ENCODE measurements at places on chromosomes 7 and 10. TPM values are rescaled to one million over a fixed set of nuclear protein-coding genes. Genes with fewer than 3 reads are reported as not detected.

DPYSL4 gene
- not detected for total RNA-seq

- DNase-seq, result no peak
These were observed 174.8 kb downstream of the DKK1 start for GRCh38 chr10:52488606-52489485.

GRCh38 chr10:52779541-52780390 is 7.2 kb upstream of the MBL2 start:
- DNase-seq, result peak; percentile 76

CFAP43 gene
- 4.0 TPM for total RNA-seq

FKBP6 gene
- not detected for total RNA-seq

DNA sequence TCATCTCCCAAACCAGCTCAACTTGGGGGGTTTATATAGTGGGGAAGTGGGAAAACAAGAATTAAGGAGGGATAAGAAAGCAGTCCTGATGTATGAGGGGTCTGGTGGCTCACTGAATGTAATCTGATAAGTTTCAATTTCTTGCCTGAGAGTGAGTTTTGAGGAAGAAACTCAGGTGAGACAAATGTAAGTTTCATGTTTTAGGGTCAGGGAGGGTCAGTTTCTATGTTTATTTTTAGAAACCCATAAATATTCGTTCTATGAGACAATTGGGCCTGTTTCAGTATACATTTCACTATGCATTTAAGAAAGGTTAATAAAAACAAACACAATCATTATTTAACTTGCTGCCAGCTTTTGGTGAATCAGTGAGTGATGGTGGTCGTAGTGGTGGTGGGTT is 128.0 kb upstream of the MBL2 start:
- DNase-seq, result no peak

GRCh38 chr10:35007858-35008301 is 82.3 kb downstream of the CUL2 start:
- no peak for DNase-seq

KCP gene
- total RNA-seq, result not detected

MRM2 gene
- total RNA-seq, result 8.8 TPM

DNA sequence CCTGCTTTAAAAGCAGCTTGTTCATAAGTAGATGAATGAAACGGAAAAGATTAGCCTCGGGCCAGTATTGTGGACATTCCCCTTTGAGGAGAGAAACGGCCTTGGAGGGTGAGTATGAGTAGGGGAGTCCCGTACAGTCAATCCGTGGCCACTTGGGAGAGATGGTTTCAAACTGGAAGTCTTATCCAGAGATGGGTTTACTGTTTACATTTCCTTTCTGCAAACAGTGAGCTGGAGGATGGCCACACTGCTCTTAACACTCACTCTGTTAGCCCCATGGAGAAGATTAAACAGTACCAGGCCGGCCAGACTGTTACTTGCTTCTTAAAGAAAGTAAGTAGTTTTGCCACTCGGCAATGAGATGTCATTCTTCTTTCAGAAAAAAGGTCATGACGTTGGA is 20.3 kb downstream of the CALHM2 start:
- DNase-seq, result no peak

DNA sequence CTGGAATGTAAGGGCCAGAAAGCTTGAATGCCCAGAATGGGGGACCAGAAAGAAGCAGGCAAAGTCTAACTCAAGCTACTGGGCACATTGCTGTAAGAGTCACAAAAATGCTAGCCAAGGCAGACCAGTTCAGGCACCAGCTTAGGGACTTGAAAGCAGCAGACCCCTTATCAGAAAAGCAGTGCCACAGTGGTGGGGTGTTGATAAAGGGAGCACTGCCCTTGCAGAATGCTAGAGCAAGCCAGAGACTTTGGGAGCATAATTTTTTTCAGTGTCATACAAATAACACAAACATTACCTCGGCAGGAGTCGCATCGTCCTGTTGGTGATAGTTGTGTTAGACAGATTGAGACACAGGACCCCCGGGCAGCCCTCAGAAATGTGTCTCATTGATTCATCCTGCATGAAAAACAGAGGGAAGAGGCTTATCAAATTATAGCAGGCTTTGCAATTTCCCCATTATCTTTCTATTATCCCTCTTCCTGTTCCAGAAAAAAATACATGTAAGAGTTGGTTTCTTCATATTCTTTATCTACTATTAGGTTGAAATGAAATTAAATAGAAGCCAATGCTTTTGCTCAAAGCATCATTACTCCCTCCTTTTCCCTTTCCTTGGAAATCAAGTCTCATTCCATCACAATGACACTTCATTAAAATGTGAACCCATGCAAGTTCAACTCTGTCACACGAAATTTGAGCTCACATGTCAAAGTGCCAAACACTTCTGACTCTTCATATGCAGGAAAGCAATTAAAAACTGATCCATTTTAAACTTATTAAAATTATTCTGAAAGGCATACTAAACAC is 13.4 kb downstream of the LRRC17 start:
- no peak for DNase-seq

DNA sequence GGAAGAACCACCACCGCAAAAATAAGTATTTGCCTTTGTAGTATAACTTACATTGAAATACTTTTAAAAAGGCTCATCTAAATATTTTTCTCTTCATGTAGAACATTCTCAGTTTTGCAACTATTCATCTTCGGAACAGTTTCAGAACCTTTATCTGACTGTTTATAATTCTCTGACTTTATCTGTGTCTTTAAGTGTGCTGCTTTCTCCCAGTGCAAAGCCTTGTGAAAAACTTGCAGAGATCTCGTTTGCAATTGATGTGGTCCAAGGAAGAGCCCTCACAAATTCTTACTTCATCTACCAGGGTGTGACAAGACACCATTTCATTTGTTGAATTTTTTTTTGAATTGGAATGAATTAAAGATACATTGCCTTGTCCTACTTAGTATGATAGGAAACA is 186.4 kb downstream of the DKK1 start:
- no peak for DNase-seq

ZNF248 gene
- total RNA-seq, result 10.6 TPM

GRCh38 chr7:130208516-130208915 is 856 bp downstream of the SSMEM1 start:
- DNase-seq, result no peak

DNA sequence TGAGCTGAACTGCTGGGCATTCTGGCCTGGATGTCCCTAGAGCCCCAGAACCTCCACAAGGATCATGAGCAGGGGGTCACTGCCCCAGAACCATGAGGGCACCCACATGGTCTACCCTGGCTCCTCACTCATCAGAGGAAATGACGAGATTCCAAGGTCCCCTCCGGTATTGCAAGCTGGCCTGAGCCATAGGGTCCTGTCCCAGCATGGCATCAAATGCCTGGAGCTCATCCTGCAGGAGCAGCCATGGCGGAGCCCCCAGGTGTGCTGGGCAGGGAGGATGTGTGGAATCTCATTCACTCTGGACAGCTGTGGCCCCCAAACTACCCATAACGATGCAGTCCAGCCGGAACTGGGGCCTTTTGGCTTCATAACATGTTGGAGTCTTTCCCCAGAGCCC is 66.6 kb upstream of the ANTXRL start:
- DNase-seq, result no peak

GPR146 gene
- total RNA-seq, result 8.8 TPM

- no peak for DNase-seq
These were observed 76.6 kb downstream of the RBM33 start for GRCh38 chr7:155721056-155721455.

IFIT1 gene
- total RNA-seq, result 1.3 TPM

All from body of pancreas (tissue), 4 donors.